ENCODE measurements at places on chromosomes 2 and 18.
A peak's percentile ranks its signal among the peaks of the same experiment; 100 is the strongest.

GRCh38 chr2:10414591-10414990 lies 33.5 kb downstream of the ODC1 start:
- no peak for ATAC-seq

GRCh38 chr2:191222952-191223351 lies 22.3 kb upstream of the MYO1B start:
- ATAC-seq: no peak

GRCh38 chr2:118148809-118149208 lies 60.5 kb downstream of the INSIG2 start:
- ATAC-seq: peak; percentile 19

- no peak for ATAC-seq
Measured at GRCh38 chr2:26542194-26542455, 64.2 kb upstream of the OTOF start.

GRCh38 chr18:48949606-48950535 lies 894 bp downstream of the SMAD7 start:
- ATAC-seq: peak; percentile 13

DNA sequence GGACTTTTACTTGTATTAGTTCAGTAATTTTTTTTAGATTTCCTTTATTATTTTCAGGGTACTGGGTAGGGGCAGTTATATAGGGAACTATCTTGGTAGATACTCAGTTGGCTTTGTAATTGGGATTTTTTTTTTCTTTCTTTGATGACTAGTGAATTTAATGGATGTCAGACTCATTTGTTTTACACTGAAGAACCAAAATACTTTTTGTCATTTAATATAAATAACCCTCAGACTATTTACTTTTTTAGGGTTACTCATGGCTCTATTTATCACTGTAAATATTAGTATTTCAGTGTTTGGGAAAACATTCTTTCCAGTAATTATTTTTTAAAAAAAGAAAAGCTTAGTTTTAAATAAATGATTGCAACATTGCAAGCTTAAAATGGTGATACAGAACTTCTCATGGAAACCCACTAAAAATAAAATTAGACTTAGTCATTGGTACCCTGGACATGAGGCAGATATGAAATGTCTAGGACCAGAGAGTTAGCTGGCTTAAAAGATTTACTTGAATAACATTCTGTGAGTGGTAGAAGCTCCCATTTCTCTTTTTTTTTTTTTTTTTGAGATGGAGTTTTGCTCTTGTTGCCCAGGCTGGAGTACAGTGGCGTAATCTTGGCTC lies 74.4 kb upstream of the CYP20A1 start:
- ATAC-seq: no peak

- ATAC-seq: no peak
Measured at GRCh38 chr18:75257605-75258004, 47.0 kb downstream of the TSHZ1 start.

- ATAC-seq: no peak
Measured at GRCh38 chr2:148135705-148136104, 114.8 kb downstream of the MBD5 start.

- no peak for ATAC-seq
Measured at GRCh38 chr2:34414856-34415255, 815.8 kb upstream of the FAM98A start.

DNA sequence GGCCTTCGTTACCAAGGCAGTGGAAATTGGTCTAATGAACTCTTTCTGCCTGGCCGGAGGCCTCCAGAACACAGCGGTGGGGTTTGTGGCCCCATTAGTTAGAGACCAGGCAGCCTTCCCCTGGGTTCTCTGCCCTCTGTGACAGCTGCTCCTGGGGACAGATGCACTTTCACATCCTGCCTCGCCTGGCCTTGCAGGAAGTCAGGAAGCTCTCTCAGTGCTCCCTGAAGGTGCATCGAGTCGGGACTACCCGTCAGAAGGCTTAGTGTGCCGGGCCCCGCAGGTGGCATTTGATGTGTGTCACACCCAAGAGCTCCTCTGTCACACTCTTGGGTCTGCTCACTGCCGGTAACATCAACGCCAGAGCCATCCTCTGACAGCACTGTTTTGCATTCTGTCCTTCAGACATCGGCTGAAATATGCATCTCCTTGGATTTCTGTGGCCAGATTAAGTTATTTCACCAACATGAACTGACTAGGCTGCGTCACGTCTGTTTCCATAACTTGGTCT lies 158.3 kb downstream of the LDLRAD4 start:
- peak; percentile 67 for ATAC-seq
